Natural killer cell treated with Interleukin-12 subunit alpha and Interleukin-12 subunit beta and Interleukin-15 and Interleukin-18, amount 100 ng/mL, for 72 hours (primary cell): ENCODE measurements at places on chromosomes 7 and 10. TPM values are rescaled to one million over a fixed set of nuclear protein-coding genes. Genes with fewer than 3 reads are reported as not detected.

GPRIN2 gene
- total RNA-seq: not detected

CALML3 gene
- total RNA-seq: not detected

DNA sequence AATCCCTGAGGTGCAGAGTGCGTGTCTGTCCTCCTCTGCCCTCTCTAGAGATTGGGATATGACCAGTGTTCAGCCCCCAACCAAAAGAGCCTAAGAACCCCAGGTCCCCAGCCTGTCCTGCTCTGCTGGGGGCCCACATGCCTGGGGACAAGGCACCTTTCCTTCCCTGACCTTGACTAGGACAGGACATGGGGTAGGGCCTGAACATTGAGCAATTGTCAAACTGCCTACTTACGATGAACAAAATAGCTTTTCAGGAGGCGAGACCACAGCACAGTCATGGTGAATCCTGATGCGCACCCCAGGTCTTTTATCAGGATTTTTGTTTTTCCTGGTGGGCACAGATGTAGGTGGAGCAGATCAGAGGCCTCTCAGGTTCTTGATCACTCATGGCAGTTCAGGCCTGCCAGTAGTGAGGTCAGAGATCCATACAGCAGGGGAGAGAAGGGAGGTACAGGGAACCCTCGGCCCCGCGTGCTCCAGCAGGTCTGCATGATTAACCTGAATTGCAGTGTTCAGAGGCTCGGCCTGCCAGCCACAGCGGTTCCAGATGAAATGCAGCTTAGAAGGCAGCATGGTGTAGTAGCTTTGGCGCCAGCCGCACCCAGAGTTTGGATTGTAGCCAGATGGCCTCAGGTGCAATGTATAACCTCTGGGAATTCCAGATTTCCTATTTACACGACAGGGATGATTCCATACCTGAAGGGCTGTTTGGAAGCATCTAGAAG, 191.3 kb downstream of the CUX1 start:
- no peak for DNase-seq

GRCh38 chr7:96120445-96121225, 201.3 kb downstream of the SLC25A13 start:
- DNase-seq: no peak

- no peak for DNase-seq
Measured at GRCh38 chr7:103683348-103683747, 237.3 kb upstream of the SLC26A5 start.

- DNase-seq: no peak
Measured at GRCh38 chr7:77346441-77346840, 69.7 kb downstream of the GSAP start.

GRCh38 chr7:71784180-71784579, 628.0 kb downstream of the CALN1 start:
- DNase-seq: no peak
